Right forelimb (tissue), 1 donor: ENCODE measurements at places on chromosomes 7 and 10.

DNA sequence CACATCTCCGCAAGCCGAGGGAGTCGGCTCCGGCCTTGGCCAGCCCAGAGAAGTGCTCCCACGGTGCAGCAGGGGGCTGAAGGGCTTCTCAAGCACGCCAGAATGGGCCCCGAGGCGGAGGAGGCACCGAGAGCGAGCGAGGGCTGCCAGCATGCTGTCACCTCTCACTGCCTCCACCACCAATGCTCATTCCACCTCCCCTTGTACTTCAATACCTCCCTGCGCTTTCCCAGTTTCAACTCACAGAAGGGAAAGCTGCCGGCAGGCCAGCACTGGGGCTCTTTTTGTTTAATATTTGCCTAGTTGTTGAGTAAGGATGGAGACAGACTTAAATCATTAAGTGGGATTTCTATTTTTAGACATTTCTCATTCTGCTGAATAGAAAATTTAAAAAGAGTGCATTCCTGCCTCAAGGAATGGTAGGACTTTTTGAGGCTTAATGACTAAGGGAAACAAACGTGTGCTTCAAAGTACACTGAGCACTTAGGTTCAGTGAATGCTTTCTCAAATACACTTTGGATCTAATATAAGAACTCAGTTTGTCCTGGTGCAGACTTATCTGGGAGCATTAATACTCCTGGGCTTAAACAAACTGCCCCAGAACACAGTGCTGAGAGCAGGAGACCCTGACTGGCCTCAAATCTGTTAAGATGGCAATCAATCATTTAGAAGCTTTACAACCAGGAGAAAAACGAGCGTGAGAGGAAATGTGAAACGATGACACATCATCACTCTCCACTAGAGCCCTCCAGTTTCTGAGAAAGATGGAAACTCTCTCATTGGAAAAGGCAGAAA is 131.2 kb downstream of the RALA start:
- no peak for DNase-seq

DNA sequence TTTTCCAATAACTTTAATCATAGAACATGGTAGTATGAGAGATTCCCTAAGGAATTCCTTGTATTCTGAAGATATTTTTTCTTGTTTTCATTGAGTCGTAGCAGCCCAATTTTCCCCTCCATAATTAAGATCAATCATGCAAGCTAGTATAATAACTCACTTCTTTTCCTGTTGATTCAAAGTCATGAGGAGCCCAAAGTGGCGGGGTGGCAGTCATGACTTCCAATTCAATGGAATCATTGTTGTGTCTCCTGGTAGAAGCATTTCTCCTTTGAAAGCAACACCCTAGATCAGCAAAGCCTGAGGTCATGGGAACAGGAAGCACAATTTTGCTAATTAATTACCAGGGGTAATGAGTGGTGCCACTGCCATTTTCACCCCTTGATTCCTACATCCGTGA is 77.6 kb upstream of the MAGI2 start:
- DNase-seq = no peak

DNA sequence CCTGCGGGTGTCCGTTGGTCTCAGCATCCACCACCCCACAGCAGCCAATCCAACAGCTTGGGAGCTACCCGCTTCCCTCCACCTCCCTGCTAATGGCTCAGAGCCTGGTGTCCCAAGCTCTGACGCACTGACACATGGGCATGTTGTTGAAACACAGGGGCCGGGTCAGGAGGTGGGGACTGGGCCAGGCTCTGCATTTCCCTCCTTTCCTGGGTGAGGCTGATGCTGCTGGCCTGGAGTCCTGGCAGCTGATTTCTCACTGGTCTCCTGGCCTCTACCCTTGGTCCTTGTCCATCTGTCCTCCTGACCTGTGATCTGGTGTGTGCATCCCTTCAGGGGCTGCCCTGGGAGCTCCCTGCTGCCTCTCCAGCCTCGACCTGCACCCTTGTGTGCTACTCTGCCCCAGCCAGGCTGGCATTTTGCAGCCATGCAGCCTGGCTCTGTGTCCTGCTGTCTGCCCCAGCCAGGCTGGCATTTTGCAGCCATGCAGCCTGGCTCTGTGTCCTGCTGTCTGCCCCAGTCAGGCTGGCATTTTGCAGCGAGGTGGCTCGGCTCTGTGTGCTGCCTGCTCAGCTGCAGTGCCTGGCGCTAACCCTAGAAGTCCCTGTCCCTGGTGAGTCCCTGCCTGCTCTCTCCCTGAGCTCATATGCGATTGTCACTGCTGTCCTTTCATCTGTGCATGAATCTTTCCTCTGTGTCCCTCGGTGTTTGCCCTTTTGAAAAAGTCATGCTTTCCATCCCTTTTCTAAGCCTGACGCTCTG is 14.0 kb downstream of the AMZ1 start:
- DNase-seq = no peak

- DNase-seq = no peak
Measured at GRCh38 chr10:114987995-114988394, 50.0 kb downstream of the TRUB1 start.

DNA sequence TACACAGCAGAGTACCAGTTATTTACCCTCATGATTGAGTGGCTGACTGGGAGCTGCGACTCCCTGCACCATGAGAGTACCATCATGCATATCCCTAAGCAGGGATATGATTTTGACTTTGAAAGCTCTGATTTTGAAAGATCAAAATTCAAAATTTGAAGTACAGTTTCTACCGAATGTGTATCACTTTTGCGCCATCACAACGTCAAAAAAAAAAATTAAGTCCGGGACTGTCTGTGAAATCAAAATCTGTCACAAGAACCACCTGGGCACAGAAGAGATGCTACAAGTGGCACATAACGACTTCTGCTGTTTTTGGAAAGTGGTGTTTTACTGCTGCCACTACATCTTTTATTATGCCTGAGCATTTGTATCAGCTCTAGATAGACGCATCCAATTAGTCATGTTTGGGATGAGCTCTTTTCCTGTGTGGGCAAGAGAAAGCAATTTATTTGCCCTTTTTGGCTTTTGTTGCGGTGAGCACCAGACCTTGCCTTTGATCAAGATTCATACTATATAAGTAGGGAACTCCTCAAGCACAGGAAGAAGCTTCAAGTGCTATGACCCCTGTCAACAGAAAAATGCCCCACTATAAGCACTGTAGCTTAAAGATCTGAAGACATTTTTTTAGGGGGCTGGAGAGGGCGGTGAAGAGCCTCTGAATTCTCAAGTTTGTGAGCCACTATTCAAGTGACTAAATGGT is 10.7 kb downstream of the MTPN start:
- no peak for DNase-seq

DNA sequence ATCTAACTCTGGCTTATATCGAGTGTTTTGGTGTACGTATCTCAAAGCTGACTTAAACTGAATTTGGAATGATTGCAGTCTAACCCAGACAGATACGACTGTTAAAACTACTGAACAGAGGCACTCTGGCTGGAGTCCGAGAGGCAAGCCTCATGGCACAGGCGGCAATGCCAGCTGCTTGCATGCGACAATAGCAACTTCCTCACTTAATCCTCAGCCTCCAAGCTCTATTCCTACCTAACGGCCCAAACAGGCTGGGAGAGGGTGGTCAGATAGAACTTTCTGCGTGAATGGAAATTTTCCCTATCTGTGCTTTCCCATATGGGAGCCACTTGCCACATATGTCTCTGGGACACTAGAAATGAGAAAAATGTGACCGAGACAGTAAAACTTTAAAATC is 292.0 kb upstream of the KLF6 start:
- DNase-seq = no peak

DNA sequence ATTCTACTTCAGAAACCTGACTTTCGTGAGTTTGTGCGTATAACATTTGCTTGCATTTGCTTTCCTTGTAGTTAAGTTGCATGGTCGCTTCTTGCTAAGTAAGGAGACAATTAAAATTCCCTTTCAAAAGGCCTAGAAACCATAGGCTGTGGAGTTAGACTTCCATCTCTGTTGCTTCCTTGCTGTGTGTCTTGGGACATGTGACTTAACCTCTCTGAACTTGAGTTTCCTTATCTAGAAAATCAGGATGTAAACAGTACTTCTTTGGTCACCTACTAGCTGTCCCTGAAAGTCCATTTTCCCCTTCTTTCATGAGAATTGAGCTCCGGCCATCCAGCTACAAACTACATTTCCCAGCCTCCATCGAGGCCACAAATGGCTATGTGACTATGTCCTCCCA is 89.2 kb downstream of the ITIH5 start:
- no peak for DNase-seq

DNA sequence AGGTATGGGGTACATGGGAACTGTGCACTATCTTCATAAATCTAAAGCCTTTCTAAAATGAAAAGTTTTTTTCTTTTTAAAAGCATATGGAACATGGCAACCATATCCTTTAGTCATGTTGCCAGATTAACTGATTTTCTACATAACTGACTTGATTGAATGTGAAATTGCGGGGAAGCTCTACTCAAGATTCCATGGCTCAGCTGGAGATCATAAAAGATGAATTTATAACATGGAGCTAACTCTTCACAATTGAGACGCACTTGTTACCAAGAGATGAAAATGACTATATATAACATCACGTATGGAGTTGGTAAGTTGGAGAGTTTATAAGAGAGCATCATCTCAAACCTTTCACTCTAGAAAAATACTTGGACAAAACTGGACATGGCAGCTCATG is 190.2 kb upstream of the MYO3A start:
- DNase-seq = no peak

DNA sequence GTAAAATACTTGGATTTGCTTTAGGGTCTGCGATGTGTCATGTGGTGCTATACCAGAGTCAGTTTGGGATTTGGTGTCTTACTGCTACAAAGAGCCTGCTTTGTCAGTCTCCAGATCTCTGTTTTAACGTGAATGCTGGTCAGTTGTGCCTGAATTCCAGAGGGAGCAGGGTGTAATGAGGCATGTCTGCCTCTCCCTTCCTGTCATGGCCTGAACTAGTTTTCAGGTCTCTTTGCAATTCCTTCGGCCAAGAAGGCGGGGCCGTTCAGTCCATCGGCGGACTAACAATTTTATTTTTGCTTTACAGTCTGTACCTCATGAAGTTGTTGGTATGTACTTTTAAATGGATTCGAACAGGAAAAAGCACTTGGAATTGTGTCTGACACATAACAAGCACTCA is 465.1 kb upstream of the ADARB2 start:
- no peak for DNase-seq

GRCh38 chr7:96090756-96091155 is 231.1 kb downstream of the SLC25A13 start:
- no peak for DNase-seq
